Pons (tissue), 1 donor: ENCODE measurements at places on chromosomes 2 and 18.
A peak's percentile ranks its signal among the peaks of the same experiment; 100 is the strongest.

- no peak for DNase-seq
Observed at GRCh38 chr18:48590678-48591077, 51.8 kb downstream of the CTIF start.

- no peak for DNase-seq
Observed at GRCh38 chr2:113892004-113892710, 2.3 kb downstream of the ACTR3 start.

DNA sequence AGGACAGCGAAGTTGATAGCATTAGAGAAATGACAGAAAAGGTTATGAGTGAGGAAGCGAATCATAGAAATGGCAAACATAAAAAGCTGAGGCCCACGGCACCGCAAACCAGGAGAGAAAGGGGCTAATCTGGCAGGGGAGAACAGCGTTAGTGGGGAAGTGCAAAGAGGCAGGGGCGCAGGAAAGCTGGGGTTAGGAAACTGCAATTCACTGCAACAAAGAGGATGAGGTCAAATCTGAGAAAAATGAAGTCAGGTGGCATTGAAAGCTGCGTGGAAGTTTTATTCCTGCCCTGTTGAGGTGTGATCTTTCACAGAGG, 653 bp upstream of the ABI2 start:
- no peak for DNase-seq

DNA sequence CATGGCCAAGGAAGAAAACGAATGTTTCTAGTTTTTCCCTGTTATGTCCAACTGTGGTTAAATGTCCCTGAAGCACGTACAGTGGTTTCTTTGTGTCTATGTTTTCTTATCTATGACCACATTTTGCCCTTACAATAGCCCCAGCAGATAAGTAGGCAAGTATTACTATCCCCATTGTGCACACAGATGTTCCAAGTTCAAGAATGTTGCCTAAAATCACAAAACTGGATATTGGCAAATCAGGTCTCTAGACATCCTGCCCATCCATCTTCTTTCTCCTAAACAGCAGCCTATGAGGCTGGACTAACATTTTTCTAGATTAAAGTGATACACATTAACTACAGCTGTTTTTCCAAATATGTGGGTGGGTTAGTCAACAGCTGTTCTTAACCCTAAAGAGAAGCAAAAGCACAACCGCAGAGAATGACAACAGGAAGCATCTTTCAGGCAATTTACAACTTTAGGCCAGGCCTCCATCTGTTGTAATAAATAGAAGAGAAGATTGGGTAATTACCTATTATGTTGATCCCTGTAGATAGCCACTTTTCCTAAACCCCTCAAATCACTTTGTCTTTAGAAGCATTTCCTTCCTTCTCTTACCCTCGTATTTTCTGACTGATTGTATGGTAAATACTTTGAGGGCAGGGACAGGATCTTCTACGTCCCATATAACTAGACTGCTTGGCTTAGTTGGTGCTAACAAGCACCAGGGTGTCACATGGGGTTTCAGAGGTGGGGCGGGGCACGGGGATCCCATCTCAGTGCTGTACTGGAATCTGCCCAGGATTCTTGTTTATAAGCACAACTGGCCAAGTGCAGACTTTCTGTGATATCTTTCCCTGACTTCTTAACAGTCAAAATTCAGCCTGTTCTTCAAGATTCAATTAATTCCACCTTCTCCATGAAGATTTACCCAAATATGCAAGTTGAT, 132.1 kb upstream of the SETBP1 start:
- no peak for DNase-seq

DNA sequence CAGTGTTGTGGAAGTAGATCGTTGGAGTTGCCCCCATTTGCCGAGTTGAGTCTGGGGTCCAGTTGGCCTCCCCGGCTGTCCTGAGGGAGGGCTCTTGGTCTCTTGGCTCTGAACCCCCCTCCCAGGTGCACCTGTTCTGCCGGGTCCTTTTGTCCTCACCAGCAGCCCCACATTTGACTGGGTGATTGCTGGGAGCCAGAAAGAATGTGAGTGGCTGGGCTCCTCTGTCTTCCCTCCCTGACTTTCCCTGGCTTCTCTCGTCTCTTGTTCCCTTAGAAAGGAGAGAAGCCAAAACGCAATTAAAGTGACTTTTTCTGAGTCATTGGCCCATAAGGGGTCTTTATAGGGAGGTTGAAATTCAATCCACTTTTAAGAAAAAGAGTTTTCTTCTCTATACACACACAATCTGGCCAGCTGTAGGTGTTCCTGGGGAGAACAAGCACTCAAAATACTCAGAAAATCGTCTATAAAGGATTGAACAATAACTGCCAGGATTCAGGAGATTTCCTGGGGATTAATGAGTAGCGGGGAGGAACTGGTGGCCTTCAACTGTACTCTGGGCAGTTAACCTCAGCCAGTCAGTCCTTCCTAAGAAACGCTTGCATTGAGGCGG, 131.0 kb downstream of the TMEM182 start:
- DNase-seq = no peak

DNA sequence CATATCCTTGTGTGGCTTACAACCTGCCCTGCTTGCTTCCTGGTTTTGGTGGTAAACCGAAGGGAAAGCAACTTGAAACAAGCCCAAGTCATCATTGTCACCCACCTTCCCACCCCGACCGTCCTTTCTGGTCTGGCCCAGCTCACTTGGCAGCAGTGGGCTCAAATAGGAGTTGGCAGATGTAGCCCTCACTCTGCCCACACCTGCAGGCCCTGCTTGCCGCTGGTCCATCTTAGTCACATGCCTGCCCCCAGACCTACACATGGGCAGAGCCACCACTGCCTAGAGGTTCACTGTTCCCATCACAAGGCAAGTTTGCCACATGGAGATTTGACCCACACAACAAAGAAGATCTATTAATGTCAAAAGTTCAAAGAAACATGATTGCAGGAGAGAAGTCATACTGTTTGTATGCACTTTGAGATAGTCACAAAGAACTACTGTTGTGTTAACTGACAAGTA, 9.3 kb downstream of the EIPR1 start:
- DNase-seq = no peak

DNA sequence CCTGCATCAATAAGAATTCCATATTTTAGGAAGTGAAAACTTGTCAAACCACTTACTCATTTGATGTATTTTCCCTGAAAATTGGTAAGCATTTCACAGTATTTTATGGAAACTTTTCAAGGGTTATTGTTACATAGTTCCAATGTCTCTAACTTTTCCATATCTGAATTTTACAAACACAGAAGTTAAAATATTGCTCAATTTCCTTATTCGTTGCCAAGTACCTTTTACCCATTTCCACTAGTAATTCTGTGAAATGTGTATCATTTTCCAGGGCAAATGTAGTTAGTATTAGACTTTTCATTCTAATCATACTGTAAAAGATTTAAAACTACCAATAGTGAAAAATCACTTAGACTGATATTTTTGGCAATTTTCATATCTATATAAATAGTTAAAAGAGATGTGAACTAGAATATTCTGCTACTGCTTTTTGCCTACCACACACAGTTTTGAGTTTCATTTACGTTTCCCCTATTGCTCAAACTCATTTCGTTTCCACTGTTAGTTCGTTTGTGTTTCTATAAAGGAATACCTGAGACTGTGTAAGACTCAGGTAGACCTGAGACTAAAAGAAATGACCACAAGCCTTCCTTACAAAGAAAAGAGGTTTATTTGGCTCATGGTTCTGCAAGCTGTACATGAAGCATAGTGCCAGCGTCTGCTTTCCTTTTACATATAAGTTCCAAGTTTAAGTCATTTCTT, 86.3 kb downstream of the PMS1 start:
- no peak for DNase-seq

GRCh38 chr2:8525582-8526402, 156.1 kb upstream of the ID2 start:
- peak; percentile 81 for DNase-seq

DNA sequence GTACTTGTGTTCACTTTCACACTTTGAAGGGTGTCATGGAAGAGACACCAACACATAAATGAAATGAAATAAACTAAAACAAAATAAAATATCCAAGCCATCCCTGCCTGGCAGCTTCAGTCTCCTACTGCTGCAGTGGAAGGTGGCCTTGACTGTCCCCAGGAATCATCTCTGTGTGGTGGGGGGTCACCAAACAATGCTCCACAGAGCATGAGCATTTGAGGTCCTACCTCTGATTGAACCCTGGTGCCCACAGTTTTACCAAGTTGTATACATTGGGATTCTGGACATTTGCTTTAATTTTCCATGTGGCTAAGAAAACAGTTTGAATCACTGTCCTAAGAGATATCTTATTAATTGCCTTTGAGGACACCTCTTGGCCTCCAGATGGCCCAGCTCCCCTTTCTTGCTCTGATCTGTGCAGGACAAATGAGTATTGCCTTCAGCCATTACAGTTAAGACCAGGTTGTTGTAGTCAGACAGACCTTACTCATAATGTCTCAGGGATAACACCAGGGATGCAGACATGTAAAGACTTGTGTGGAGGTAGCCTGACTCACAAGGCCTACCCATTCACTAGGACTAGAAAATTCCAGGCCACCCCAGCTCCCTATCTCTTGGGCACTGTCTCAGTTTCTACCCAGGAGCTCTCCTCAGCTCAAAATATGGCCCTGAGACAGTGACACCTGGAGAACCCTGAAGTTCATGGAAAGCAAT, 195.0 kb downstream of the MYCN start:
- DNase-seq = no peak

GRCh38 chr2:224143526-224143925, 104.4 kb upstream of the SERPINE2 start:
- DNase-seq = no peak

- DNase-seq = peak; percentile 79
Observed at GRCh38 chr2:175690113-175690837, 311.8 kb downstream of the LNPK start.

GRCh38 chr2:63049970-63050333, 678 bp upstream of the OTX1 start:
- no peak for DNase-seq

DNA sequence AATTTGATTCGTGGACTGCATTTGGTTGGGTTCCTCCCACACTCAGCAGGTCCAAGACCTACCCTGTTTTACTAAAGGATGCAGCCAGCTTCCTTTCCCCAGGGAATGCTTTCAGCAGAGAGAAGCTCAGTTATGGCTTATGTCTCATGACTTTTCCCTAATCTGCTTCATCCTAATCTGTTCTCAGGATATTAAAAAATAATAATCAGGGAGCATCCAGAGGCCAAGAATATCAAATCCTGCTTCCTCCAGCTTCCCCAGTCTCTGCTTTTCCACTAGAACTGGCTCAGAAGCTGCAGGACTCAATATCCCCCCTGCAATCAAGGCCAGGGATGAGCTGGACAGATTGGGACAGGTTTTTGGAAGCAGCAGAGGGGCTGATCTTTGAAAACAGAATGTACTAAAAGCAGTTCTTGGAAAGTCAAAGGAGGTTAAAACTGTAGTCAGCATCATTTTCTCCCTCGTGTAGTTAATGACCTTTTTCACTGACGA, 326.9 kb upstream of the TNP1 start:
- DNase-seq = no peak

GRCh38 chr18:48079885-48080284, 149.4 kb upstream of the SMAD2 start:
- no peak for DNase-seq

- DNase-seq = no peak
Observed at GRCh38 chr18:11991021-11991795, 9.9 kb downstream of the IMPA2 start.

DNA sequence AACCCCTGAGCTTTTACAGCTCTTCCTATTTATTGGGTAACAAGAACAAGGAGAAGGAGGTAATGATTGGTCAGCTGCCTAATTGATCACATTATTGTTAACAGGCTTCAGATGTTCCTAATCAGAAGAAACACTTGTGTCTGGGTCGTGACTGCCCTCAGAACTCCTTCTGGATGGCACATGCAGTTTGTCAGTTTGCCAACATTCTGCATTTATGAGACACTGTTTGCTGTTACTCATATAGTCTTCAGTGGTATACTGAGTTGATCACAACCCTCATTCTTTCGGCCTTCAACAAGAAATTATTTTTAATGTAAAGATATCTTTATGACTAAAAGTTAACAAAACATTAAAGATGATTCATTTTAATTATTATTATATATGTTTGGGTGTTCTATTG, 95.7 kb upstream of the DOCK10 start:
- DNase-seq = no peak

DNA sequence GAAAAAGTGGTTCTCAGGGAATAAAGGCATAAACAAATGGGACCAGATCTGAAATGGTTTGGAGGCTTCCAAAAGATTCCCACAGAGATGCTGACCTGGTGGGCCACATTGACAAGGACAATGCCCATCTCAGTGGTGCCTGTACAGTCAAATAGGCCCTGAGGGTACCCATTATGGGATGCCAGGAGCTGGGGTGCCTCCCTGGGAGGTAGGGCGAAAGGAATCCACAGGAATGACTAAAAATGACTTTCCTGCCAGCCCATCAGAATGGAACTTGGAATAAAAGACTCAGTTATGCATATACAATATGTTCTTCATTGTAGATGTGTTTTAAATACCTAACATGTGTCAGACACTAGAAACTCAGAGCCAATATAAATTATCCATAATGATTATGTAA, 248.5 kb downstream of the RNF144A start:
- no peak for DNase-seq

DNA sequence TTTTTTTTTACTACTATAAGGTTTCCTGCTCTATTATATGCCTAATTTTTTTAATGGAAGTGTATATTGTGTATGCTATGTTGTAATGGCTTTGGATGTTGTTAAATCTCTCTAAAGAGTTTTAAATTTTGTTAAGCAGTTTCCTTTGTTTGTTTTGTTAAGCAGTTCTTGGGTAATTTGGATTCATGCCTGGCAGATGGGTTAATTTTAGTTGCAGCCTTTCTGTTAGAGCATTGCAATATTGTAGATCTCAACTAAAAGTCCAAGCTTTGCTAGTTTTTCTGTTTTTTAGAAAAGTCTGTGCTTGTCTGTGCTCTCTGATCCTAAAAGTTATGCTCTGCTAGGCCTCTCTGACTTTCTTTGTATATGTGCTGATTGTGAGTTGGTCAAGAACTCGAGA, 1229.0 kb upstream of the NRXN1 start:
- DNase-seq = no peak

- no peak for DNase-seq
Observed at GRCh38 chr18:40120796-40121391, 1834.1 kb upstream of the PIK3C3 start.

GRCh38 chr2:30030361-30030760, 109.0 kb upstream of the ALK start:
- peak; percentile 14 for DNase-seq

DNA sequence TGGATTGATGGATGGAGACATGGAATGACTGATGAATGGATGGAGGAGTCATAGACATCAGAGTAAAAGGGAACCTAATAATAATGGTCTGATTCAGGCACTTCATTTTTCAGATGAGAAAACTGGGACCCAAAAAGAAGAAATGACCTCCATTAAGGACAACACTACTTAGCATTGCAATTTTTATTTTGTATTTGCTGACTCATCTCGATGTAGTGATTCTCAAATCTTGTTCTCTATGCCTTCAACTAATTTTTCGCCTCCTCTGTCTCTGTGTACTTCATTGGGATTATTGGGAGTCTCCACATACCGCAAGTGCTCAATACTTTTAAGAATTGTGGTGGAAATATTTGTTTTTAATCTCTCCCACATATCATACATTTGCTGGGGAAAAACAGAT, 446.2 kb upstream of the FSHR start:
- no peak for DNase-seq

GRCh38 chr2:36633470-36634092, 35.6 kb upstream of the FEZ2 start:
- no peak for DNase-seq

GRCh38 chr2:11742702-11743357, 3.6 kb upstream of the LPIN1 start:
- DNase-seq = no peak
